ENCODE measurements at places on chromosomes 2 and 18. TPM values are rescaled to one million over a fixed set of nuclear protein-coding genes. Genes with fewer than 3 reads are reported as not detected.

- H3K4me3 ChIP-seq = no peak overlapping the region
- H3K27me3 ChIP-seq = no peaks in the 10 kb centered on the region
These were observed 55.1 kb downstream of the TNS1 start for GRCh38 chr2:217947383-217948350.

The SKOR2 gene
- polyA plus RNA-seq = not detected

The SEMA4F gene
- polyA plus RNA-seq = 7.4 TPM

GRCh38 chr18:75477900-75478299 is 50.4 kb upstream of the SMIM21 start:
- DNase-seq = no peak
- no peak overlapping the region for H3K4me3 ChIP-seq
- H3K27me3 ChIP-seq = no peaks in the 10 kb centered on the region
- H3K27ac ChIP-seq = no peak overlapping the region
- peaks cover 4% of the 10 kb centered on the region for H3K4me1 ChIP-seq
- H3K36me3 ChIP-seq = no peaks in the 10 kb centered on the region

The PLEK gene
- polyA plus RNA-seq = 0.72 TPM

GRCh38 chr2:2121887-2122286 is 209.2 kb downstream of the MYT1L start:
- DNase-seq = no peak
- H3K27me3 ChIP-seq = no peaks in the 10 kb centered on the region
- H3K27ac ChIP-seq = no peak overlapping the region
- no peak overlapping the region for H3K4me3 ChIP-seq
- H3K36me3 ChIP-seq = no peaks in the 10 kb centered on the region

Measured in hepatocyte (in vitro differentiated cells).